Effector CD4-positive, alpha-beta T cell (primary cell): ENCODE measurements at places on chromosomes 7 and 10.

DNA sequence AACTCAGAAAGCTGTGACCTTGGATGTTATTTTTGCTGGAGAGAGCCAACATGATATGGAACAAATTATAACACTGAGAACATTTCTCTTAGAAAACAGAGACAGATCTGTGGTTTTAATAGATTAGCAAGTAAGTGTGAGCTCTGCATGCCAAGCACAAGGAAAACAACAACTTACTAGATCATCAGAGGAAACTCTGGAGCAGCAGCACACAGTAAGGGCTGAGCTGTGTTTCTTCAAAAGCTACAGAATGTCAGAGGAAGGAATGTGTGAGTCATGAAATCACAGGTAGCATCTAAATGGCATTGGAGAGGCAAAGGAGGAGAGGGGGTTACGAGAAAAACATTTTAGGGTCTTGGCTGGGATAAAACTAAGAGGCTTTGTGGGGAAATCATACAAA lies 283.4 kb upstream of the FZD8 start:
- no peak for DNase-seq

DNA sequence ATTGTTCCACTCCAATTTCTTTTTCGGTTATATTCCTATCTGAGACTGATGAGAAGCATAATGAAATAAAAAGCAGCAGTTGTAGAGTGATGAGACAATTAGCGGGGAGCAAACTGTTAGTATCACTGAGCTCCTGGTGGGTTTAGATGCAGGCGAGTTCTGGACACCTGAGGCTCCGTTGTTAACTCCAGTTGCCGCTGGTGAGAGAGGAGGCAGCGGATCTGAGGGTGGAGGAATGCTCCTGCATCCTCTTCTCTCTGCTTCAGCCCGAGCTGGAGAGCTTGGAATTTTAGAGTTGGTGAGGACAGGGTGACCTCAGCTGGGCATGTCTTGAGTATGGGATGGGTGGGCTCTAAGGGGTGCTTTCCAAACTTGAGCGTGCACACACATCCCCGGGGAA lies 31.4 kb downstream of the LRMDA start:
- DNase-seq = no peak

GRCh38 chr7:40530292-40530691 lies 395.5 kb downstream of the SUGCT start:
- DNase-seq = no peak

- DNase-seq = no peak
Observed at GRCh38 chr7:100677308-100678267, 4.0 kb downstream of the GNB2 start.

- no peak for DNase-seq
Observed at GRCh38 chr10:62844280-62845011, 28.3 kb upstream of the EGR2 start.

- no peak for DNase-seq
Observed at GRCh38 chr7:29285444-29285793, 90.8 kb downstream of the CHN2 start.
